ENCODE measurements at places on chromosomes 5 and 9.

- H3K27ac ChIP-seq: peak overlapping the region; percentile 100
- peak; percentile 86 for DNase-seq
- H3K27me3 ChIP-seq: no peaks in the 10 kb centered on the region
- no peak overlapping the region for H3K4me3 ChIP-seq
Observed at GRCh38 chr9:129138476-129139232, 27.4 kb downstream of the PTPA start.

- H3K36me3 ChIP-seq: no peaks in the 10 kb centered on the region
- H3K4me3 ChIP-seq: no peak overlapping the region
- no peaks in the 10 kb centered on the region for H3K27me3 ChIP-seq
- no peak for DNase-seq
- no peak overlapping the region for H3K27ac ChIP-seq
Observed at GRCh38 chr9:135766251-135766650, 64.3 kb downstream of the KCNT1 start.

GRCh38 chr5:74772359-74772758 is 5.3 kb downstream of the NSA2 start:
- peaks cover 20% of the 10 kb centered on the region for H3K36me3 ChIP-seq
- H3K27me3 ChIP-seq: no peaks in the 10 kb centered on the region
- H3K4me1 ChIP-seq: peaks cover 5% of the 10 kb centered on the region
- H3K4me3 ChIP-seq: no peak overlapping the region
- H3K27ac ChIP-seq: no peak overlapping the region
- DNase-seq: no peak

DNA sequence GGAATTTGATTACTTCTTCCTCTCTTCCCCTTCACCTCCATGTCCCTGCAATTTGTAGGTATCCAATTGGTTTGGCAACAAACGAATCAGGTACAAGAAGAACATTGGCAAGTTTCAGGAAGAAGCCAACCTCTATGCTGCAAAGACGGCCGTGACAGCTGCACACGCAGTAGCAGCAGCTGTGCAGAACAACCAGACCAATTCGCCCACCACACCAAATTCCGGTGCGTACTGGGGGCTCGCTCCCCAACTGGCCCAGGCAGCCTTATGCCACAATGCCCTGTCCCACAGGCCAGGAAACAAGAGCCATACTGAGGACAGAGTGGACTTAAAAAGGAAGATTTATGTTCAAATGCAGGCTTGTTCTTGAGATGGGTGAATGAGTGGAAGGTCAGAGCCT is 213.5 kb downstream of the PBX3 start:
- peaks cover 23% of the 10 kb centered on the region for H3K4me1 ChIP-seq
- DNase-seq: peak; percentile 28
- H3K4me3 ChIP-seq: no peak overlapping the region
- H3K27ac ChIP-seq: peak overlapping the region; percentile 67
- no peaks in the 10 kb centered on the region for H3K27me3 ChIP-seq

DNA sequence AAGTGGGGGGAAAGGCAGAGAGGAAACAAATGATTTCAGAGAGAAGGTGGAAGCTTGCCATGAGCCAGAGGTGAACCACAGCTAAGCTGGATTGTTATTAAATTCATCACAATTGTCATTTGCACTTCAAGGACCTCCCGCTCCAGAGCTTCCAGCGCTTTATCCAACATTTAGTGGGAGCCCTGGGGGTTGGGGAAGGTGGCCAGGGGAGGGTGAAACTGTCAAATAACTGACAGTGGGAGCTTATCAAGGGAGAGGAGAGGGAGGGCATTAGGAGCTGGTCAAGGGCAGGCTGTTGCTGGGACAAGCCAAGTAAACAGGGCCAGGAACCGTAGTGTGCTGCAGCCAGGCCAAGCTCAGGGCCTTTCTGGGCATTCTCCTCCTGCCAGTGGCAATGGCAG is 71.5 kb downstream of the SIL1 start:
- peaks cover 13% of the 10 kb centered on the region for H3K4me1 ChIP-seq
- no peak overlapping the region for H3K27ac ChIP-seq
- no peaks in the 10 kb centered on the region for H3K27me3 ChIP-seq
- peaks cover 20% of the 10 kb centered on the region for H3K36me3 ChIP-seq

GRCh38 chr5:8102714-8103113 is 233.8 kb downstream of the MTRR start:
- no peaks in the 10 kb centered on the region for H3K4me1 ChIP-seq
- no peak for DNase-seq
- H3K27ac ChIP-seq: no peak overlapping the region
- H3K4me3 ChIP-seq: no peak overlapping the region

DNA sequence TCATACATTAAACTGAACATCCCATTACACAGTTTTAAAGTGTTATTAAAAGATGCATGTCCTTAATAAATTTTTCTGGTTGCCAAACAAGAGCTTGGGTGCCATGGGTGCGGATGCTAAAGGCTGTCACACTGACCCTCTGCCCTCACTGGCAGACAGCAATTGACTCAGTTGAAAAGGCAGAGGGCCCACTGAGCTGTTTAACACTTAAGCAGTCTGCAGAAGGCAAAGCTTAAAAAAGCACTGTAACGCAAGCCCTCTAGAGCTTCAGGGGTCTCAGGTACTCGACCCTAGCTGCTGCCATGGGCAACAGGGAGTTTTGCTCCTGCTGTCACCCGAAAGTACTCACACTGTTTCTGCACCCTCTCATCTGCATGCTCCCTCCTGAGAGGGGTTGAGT is 726.4 kb upstream of the TYRP1 start:
- H3K4me1 ChIP-seq: no peaks in the 10 kb centered on the region
- no peaks in the 10 kb centered on the region for H3K27me3 ChIP-seq
- H3K4me3 ChIP-seq: no peak overlapping the region
- H3K27ac ChIP-seq: no peak overlapping the region
- DNase-seq: no peak

- no peaks in the 10 kb centered on the region for H3K27me3 ChIP-seq
- no peak overlapping the region for H3K4me3 ChIP-seq
- DNase-seq: no peak
- H3K27ac ChIP-seq: no peak overlapping the region
- H3K4me1 ChIP-seq: no peaks in the 10 kb centered on the region
- H3K36me3 ChIP-seq: no peaks in the 10 kb centered on the region
Observed at GRCh38 chr9:75104607-75105006, 16.3 kb downstream of the OSTF1 start.

DNA sequence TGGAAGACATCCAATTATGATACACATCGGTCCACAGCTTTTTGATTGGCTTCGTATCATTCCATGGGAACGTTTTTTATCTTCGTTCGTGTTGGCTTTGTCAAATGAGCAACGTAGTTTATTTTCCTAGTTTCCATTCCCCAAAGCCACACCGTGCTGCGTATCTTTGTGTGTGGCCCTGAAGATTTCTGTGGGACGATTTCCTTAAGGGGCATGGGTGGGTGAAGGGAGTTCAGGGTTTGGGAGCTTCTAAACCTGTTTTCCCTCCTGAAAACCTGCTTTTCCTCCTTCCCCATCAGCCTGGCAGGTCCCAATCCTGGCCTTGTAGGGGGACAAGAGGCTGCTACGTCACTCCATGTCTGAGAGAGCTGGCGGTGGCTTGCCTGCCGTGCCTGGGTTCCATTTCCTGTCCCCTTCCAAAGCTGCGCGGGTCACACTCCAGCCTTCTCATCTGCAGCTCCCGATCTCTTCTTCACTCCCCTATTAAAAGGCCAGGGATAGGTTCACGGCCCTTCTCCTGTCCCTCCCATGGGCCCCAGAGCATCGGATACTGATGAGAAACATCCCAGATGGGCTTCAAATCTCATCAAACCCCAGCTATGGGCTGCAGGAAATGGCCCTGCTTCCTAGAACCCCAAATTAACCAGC is 23.5 kb upstream of the ASS1 start:
- no peaks in the 10 kb centered on the region for H3K36me3 ChIP-seq
- peak overlapping the region; percentile 60 for H3K27ac ChIP-seq
- H3K27me3 ChIP-seq: peaks cover 10% of the 10 kb centered on the region
- DNase-seq: no peak

- H3K4me3 ChIP-seq: no peak overlapping the region
- DNase-seq: no peak
- no peak overlapping the region for H3K27ac ChIP-seq
- no peaks in the 10 kb centered on the region for H3K4me1 ChIP-seq
- no peaks in the 10 kb centered on the region for H3K27me3 ChIP-seq
Observed at GRCh38 chr9:72041369-72041768, 19.0 kb downstream of the C9orf57 start.

GRCh38 chr5:43675357-43675756 is 72.4 kb downstream of the NNT start:
- no peaks in the 10 kb centered on the region for H3K27me3 ChIP-seq
- peak; percentile 30 for DNase-seq
- no peak overlapping the region for H3K4me3 ChIP-seq
- peaks cover 4% of the 10 kb centered on the region for H3K36me3 ChIP-seq
- H3K27ac ChIP-seq: no peak overlapping the region

DNA sequence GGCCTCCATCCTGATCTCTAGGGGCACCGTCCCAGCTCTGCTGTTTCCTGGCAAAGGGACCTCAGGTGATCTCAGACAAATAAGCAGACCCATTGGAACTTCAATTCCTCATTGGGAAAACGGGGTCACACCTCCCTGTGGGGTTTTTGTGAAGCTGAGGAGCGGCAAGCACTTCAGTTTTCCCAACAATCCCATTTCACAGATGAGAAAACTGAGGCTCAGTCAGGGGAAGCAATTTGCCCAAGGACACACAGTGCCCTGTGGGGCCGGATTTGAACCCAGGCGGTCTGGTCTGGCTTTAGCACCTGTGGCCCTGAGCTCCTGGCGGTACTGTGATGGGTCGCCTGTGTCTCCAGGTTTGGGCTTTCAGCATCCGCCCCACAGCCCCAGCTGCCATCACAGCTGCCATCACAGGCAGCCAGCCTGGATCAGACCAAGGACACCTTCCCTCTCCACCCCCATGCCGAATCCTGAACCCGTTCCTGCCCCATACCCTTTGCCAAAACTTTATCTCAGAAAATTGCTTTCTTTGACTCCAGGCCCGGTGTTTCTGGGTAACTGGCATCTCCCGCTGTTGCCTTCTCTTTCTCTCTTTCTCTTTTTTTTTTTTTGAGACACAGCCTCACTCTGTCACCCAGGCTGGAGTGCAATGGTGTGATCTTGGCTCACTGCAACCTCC is 26.4 kb downstream of the NCS1 start:
- H3K27me3 ChIP-seq: no peaks in the 10 kb centered on the region
- H3K4me3 ChIP-seq: no peak overlapping the region
- peaks cover 9% of the 10 kb centered on the region for H3K36me3 ChIP-seq
- H3K27ac ChIP-seq: no peak overlapping the region
- DNase-seq: no peak

- H3K4me1 ChIP-seq: no peaks in the 10 kb centered on the region
- no peak overlapping the region for H3K4me3 ChIP-seq
- DNase-seq: no peak
- H3K27me3 ChIP-seq: peaks cover 5% of the 10 kb centered on the region
- H3K27ac ChIP-seq: no peak overlapping the region
Observed at GRCh38 chr5:69416180-69416579, 1.3 kb downstream of the MARVELD2 start.

- H3K4me1 ChIP-seq: no peaks in the 10 kb centered on the region
- H3K27ac ChIP-seq: no peak overlapping the region
- H3K36me3 ChIP-seq: peaks cover 10% of the 10 kb centered on the region
- no peak overlapping the region for H3K4me3 ChIP-seq
Observed at GRCh38 chr5:79771387-79771786, 81.8 kb downstream of the CMYA5 start.

DNA sequence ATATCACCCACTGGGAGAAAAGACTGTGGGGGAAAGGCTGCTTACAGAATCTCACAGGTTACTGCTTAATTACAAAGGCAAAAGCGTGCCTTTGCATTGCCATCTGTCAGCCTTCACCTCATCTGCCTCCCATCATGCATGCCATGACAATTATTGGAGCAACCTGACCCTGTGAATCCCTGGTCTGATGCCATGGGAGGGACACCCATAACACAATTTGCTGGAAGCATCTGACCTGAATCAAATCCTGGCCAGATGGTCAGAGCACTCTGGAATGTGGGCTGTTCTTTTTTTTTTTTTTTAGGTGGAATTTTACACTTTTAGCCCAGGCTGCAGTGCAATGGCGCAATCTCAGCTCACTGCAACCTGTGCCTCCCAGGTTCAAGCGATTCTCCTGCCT is 11.6 kb upstream of the RETREG1 start:
- H3K27ac ChIP-seq: no peak overlapping the region
- peak; percentile 16 for DNase-seq
- H3K36me3 ChIP-seq: no peaks in the 10 kb centered on the region
- H3K27me3 ChIP-seq: peaks cover 2% of the 10 kb centered on the region
- no peak overlapping the region for H3K4me3 ChIP-seq
- H3K4me1 ChIP-seq: no peaks in the 10 kb centered on the region

GRCh38 chr5:33311893-33312292 is 128.9 kb upstream of the TARS1 start:
- no peak overlapping the region for H3K4me3 ChIP-seq
- no peaks in the 10 kb centered on the region for H3K36me3 ChIP-seq
- no peak overlapping the region for H3K27ac ChIP-seq
- no peak for DNase-seq

DNA sequence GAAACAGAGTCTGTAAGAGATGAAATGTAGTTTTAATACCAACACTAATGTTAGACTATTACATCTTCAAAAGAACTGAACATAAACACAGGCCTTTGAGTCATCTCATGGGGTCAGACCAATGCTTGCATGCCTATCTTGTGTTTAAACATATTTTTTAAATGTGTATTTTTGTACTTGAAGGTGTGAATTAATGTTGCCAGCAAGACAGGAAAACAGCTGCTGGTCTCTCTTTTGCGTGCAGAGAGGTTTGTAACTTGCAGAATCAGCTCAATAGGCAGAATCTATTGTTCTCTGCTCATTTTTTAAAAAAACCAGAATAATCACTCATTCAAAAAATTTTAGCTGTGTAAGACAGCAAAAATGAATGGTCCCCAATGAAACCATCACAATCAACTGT is 180.2 kb downstream of the ALDH1A1 start:
- H3K4me3 ChIP-seq: no peak overlapping the region
- no peaks in the 10 kb centered on the region for H3K4me1 ChIP-seq
- DNase-seq: peak; percentile 15
- H3K27ac ChIP-seq: no peak overlapping the region
- no peaks in the 10 kb centered on the region for H3K36me3 ChIP-seq
- H3K27me3 ChIP-seq: no peaks in the 10 kb centered on the region

GRCh38 chr5:77518304-77518703 is 26.2 kb upstream of the WDR41 start:
- H3K4me1 ChIP-seq: no peaks in the 10 kb centered on the region
- no peak overlapping the region for H3K27ac ChIP-seq
- H3K36me3 ChIP-seq: no peaks in the 10 kb centered on the region
- H3K4me3 ChIP-seq: no peak overlapping the region

DNA sequence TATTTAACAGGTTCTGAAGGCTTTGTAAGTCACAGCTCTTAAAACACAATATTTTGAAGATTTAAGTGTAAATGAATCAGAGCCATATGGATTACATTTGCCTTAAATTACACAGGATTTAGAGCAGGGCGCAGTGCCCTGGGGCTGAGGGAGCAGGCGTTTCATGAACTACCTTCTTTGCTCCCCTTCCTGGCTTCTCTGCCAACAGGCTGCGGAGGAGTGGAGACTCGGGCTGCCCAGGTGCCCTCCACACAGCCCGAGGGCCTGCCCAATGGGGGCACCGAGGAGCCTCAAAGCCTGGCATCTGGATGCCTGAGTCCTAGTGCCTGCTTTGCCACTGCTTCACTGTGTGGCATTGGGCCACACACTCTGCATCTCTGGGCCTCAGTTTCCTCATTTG is 90.6 kb upstream of the HAND1 start:
- no peaks in the 10 kb centered on the region for H3K36me3 ChIP-seq
- H3K27me3 ChIP-seq: peaks cover 2% of the 10 kb centered on the region
- H3K4me3 ChIP-seq: no peak overlapping the region
- DNase-seq: no peak

- no peak for DNase-seq
- H3K27me3 ChIP-seq: peaks cover 9% of the 10 kb centered on the region
- H3K4me3 ChIP-seq: no peak overlapping the region
- H3K36me3 ChIP-seq: no peaks in the 10 kb centered on the region
- H3K27ac ChIP-seq: peak overlapping the region; percentile 67
Observed at GRCh38 chr5:150211156-150212030, 21.5 kb downstream of the SLC6A7 start.
